GM12878 (cell line): ENCODE measurements at places on chromosomes 11 and 22. TPM values are rescaled to one million over a fixed set of nuclear protein-coding genes. Genes with fewer than 3 reads are reported as not detected.

The GPHA2 gene
- not detected in 2 replicates for total RNA-seq

The EHF gene
- total RNA-seq, result 0.16 and 0.33 TPM in 2 replicates

The BAIAP2L2 gene
- 0.08 and 0.38 TPM in 2 replicates for total RNA-seq

The OPCML gene
- total RNA-seq, result not detected in 2 replicates

The OTOG gene
- total RNA-seq, result not detected in 2 replicates

- H3K36me3 ChIP-seq, result no peaks in the 10 kb centered on the region
- no peak overlapping the region for H3K4me3 ChIP-seq
These were observed 66.3 kb downstream of the C11orf91 start for GRCh38 chr11:33634291-33634834.

- H3K36me3 ChIP-seq, result peaks cover 21% of the 10 kb centered on the region
- DNase-seq, result no peak
- H3K4me1 ChIP-seq, result peaks cover 8% of the 10 kb centered on the region; the same call in 1 of the 2 replicates
- no peaks in the 10 kb centered on the region for H3K27me3 ChIP-seq
These were observed 20.9 kb downstream of the ATXN10 start for GRCh38 chr22:45692549-45692948.

DNA sequence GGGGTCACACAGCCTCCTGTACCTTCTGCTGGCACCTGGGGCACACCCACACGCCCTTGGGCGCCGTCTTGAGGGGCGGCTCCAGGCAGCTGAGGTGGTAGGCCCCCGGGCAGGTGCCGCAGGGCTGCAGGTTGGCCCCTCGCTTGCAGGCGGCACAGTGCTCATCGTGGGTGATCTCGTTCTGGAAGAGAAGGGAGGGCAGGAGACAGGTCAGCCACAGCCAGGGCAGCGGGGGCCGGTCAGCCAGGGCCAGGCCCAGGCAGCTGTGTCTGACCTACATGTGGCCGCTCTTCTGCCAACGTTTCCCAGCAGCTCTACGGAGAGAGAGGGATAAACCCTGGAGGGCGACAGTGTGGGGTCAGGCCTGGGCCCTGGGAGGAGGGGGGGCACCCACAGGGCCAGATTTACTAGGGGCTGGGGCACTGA, 121.9 kb downstream of the PHF21B start:
- H3K4me3 ChIP-seq, result no peak overlapping the region
- H3K27ac ChIP-seq, result no peak overlapping the region
- H3K36me3 ChIP-seq, result no peaks in the 10 kb centered on the region
- H3K4me1 ChIP-seq, result no peaks in the 10 kb centered on the region
- no peaks in the 10 kb centered on the region for H3K27me3 ChIP-seq

GRCh38 chr11:38169286-38169685, 1571.2 kb upstream of the RAG2 start:
- H3K4me3 ChIP-seq, result no peak overlapping the region
- H3K27ac ChIP-seq, result no peak overlapping the region
- H3K36me3 ChIP-seq, result no peaks in the 10 kb centered on the region
- H3K27me3 ChIP-seq, result no peaks in the 10 kb centered on the region

GRCh38 chr22:36164621-36165020, 4.1 kb upstream of the APOL3 start:
- H3K4me3 ChIP-seq, result no peak overlapping the region
- H3K36me3 ChIP-seq, result no peaks in the 10 kb centered on the region
- H3K27ac ChIP-seq, result no peak overlapping the region
- peaks cover 47% of the 10 kb centered on the region for H3K4me1 ChIP-seq
- DNase-seq, result no peak

DNA sequence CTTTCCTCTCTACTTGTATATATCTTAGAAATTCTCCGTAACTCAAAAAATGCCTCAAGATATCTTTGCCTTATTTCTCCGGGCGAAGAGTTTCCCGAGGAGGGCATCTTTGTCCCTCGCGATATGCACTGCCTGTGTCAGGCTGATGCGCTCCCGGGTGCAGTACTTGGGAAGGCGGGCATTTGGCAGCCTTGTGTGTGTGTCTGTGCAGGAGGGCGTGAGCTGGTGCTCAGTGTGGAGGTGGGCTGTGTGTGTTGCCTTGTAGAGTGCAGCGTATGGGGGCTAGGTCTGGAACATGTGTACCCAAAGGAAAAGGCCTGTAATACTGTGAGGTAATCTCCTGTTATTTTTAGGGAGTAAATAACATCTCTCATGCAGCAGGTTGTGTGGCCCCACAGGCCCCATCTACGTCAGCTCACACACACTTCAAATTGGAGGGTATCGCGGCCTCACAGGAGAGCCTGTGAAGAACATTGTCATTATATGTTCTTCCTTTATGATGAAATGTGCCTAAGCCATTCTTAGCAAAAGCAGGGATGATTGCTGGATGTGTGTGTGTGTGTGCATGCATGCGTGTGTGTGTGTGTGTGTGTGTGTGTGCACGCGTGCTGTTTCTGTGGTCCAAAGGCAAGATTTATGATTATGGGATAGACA, 77.5 kb downstream of the KCNJ1 start:
- DNase-seq, result no peak
- no peak overlapping the region for H3K4me3 ChIP-seq
- H3K36me3 ChIP-seq, result peaks cover 1% of the 10 kb centered on the region
- no peaks in the 10 kb centered on the region for H3K4me1 ChIP-seq

DNA sequence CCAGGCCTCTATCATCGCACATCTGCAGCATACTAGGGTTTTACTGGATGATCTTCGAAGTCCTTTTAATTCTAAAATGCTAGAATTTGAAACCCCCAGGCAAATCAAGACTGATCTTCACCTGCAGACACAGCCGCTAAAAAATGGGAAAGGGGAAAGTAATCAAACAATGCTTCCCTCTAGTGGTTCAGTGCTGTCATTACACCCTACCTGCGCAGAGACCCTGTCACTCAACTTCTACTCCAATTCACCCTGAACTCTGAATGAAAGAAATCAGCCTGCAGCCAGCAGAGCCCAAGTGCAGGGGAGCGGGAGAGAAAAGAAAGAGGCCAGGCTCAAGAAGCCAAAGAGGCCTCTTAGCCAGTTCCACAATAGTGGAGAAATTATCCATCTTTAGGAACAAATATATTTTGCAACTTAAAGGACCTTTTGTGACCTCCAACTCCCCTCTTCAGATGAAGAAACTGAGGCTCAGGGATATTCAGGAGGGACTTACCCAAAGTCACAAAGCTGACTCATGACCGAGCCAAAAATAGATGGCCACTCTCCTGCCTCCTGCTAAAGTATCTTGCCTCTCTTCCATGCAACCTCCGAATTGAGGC, 33.0 kb downstream of the SERGEF start:
- H3K27ac ChIP-seq, result no peak overlapping the region
- H3K27me3 ChIP-seq, result no peaks in the 10 kb centered on the region
- no peak overlapping the region for H3K4me3 ChIP-seq

- DNase-seq, result no peak
- H3K27ac ChIP-seq, result no peak overlapping the region
- peaks cover 4% of the 10 kb centered on the region for H3K27me3 ChIP-seq
- H3K36me3 ChIP-seq, result no peaks in the 10 kb centered on the region
- H3K4me3 ChIP-seq, result no peak overlapping the region
These were observed 16.9 kb upstream of the C22orf42 start for GRCh38 chr22:32175683-32176644.

GRCh38 chr22:46678785-46679700, 58.9 kb downstream of the GRAMD4 start:
- H3K36me3 ChIP-seq, result peaks cover 1% of the 10 kb centered on the region
- peaks cover 8% of the 10 kb centered on the region for H3K4me1 ChIP-seq
- no peak overlapping the region for H3K4me3 ChIP-seq

DNA sequence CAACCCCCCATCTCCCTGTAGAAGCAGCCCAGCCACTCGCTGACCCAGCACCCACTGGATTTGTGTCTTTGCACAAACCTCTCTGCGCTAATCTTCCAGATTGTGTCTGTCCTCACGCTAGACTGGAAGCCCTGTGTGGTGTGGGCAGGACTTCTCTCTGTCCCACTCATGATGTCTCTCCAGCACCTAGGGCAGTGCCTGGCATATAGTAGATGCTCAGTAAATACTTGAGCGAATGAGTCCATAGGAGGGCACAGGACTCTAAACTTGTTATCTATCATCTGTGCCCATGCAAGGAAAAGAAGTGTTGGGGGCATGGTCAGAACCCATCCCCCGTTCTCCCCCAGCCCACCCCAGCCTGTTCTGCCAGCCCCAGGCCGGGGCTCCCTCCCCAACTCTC, 22.9 kb downstream of the RPL3 start:
- peaks cover 21% of the 10 kb centered on the region for H3K4me1 ChIP-seq
- no peaks in the 10 kb centered on the region for H3K36me3 ChIP-seq
- no peak for DNase-seq
- H3K27ac ChIP-seq, result no peak overlapping the region
- no peak overlapping the region for H3K4me3 ChIP-seq
- no peaks in the 10 kb centered on the region for H3K27me3 ChIP-seq

DNA sequence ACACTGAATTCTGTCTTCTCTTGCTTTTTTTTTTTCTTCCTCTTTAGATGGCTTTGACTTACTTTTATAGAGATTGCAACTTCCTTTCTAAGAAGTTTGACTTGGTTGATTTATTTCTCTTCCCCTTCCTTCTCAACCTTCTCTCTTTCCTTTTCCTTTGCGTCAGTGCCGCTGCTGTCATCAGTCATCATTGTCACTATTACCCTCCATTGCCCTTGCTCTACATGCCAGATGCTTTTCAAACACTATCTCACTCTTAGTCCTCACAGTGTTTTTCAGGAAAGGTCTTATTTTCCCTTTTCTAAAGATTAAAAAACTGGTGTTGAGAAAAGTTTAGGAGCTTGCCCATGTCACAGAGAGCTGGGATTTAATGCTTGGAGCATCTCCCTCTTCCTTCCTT, 74.7 kb upstream of the C11orf87 start:
- H3K36me3 ChIP-seq, result no peaks in the 10 kb centered on the region
- no peak overlapping the region for H3K27ac ChIP-seq
- H3K4me3 ChIP-seq, result no peak overlapping the region
- H3K4me1 ChIP-seq, result no peaks in the 10 kb centered on the region

GRCh38 chr22:50599816-50600455, 657 bp upstream of the MAPK8IP2 start:
- no peaks in the 10 kb centered on the region for H3K36me3 ChIP-seq
- H3K27me3 ChIP-seq, result peaks cover 6% of the 10 kb centered on the region; the same call in 1 of the 2 replicates

GRCh38 chr11:122681735-122682134, 26.2 kb downstream of the UBASH3B start:
- peaks cover 3% of the 10 kb centered on the region; the same call in 1 of the 2 replicates for H3K27me3 ChIP-seq
- no peaks in the 10 kb centered on the region for H3K4me1 ChIP-seq
- H3K36me3 ChIP-seq, result no peaks in the 10 kb centered on the region

- H3K4me1 ChIP-seq, result no peaks in the 10 kb centered on the region
- DNase-seq, result no peak
- H3K27ac ChIP-seq, result no peak overlapping the region
- no peaks in the 10 kb centered on the region for H3K36me3 ChIP-seq
- no peak overlapping the region for H3K4me3 ChIP-seq
These were observed 28.9 kb upstream of the DRD2 start for GRCh38 chr11:113504071-113504470.

DNA sequence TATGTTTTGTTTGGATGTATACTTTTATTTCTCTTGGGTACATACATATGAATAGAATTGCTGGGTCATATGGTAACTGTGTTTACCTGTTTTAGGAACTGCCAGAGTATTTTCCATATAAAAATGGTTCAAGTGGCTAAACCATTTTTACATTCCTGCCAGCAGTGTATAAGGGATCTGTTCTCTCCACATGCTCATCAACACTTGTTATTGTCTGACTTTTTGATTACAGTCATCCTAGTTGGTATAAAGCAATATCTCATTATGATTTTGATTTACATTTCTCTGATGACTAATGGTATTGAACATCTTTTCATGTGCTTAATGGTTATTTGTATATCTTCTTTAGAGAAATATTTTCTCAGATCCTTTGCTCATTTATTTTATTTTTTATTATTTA, 104.2 kb upstream of the RRM1 start:
- no peaks in the 10 kb centered on the region for H3K27me3 ChIP-seq
- H3K4me3 ChIP-seq, result no peak overlapping the region
- no peaks in the 10 kb centered on the region for H3K4me1 ChIP-seq
- no peak for DNase-seq

GRCh38 chr22:32044913-32045312, 1.9 kb downstream of the SLC5A1 start:
- H3K27ac ChIP-seq, result no peak overlapping the region
- H3K27me3 ChIP-seq, result peaks cover 2% of the 10 kb centered on the region
- H3K36me3 ChIP-seq, result no peaks in the 10 kb centered on the region
- DNase-seq, result no peak
- H3K4me3 ChIP-seq, result no peak overlapping the region

DNA sequence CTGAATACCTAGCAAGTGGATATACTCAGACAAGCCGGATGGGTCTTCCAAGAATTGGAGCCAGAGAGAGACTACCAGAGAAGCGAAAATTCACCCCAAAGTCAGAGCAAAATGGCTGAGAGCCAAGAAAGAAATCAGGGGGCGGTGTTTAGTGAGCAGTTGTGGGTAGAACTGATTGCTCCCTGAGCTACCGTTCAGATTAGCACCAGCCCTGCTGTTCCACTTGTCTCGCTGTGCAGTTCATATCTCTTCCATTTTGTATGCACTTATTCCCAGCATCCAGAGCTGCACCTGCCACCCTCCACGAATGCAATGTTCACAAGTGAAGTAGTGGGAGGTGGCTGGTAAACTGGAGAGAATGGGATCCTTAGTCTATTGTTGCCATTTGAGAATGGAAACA, 25.5 kb downstream of the DRD2 start:
- H3K4me1 ChIP-seq, result peaks cover 3% of the 10 kb centered on the region; the same call in 1 of the 2 replicates
- DNase-seq, result no peak
- H3K4me3 ChIP-seq, result no peak overlapping the region
- no peak overlapping the region for H3K27ac ChIP-seq

GRCh38 chr11:68337399-68337835, 25.0 kb downstream of the LRP5 start:
- no peak for DNase-seq
- no peak overlapping the region for H3K4me3 ChIP-seq
- no peak overlapping the region for H3K27ac ChIP-seq
- peaks cover 12% of the 10 kb centered on the region for H3K4me1 ChIP-seq

DNA sequence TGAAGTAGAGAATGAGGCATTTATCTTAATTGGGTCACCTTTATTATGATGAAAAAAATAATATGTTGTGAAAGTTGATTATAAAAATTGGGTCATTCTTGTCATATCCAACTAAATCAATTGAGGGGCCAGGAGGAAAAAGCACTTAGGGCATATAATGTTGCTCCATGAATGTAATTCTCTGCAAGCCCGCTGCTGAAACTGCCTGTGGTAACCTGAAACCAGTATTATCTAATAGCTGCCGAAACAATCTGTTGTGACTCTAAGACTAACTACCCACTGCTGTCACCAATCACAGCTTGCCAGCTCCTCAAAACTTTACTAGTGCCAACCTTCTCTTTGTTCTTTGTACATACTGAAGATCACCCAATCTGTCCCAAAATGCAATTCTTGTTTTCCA, 115.8 kb downstream of the ATG16L2 start:
- H3K27me3 ChIP-seq, result no peaks in the 10 kb centered on the region
- no peak for DNase-seq
- no peaks in the 10 kb centered on the region for H3K4me1 ChIP-seq
- no peak overlapping the region for H3K4me3 ChIP-seq
- no peak overlapping the region for H3K27ac ChIP-seq

DNA sequence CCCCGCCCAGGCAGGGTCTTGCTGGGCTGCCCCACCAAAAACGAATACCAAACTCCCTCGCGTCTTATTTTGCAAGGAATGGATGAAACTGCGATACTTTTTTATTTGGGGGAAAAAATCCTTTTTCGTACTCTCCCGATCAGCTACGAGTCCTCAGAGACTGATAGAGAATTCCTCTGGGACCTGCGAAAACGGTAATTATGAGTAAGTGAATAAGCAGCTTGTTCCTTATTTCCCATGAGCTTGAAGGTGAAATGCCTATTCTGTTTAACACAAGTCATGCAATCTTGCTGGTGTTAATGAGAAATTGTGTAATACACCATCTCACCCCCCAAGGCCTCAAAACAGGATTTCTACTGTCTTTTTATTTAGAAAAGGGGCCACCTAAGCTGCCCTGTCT, 5.5 kb downstream of the GRK3 start:
- H3K4me3 ChIP-seq, result peak overlapping the region; percentile 45; the same call in 1 of the 2 replicates
- DNase-seq, result no peak
- no peaks in the 10 kb centered on the region for H3K27me3 ChIP-seq
- peak overlapping the region; percentile 48 for H3K27ac ChIP-seq
- no peaks in the 10 kb centered on the region for H3K36me3 ChIP-seq
